Adrenal gland (tissue), 19 donors: ENCODE measurements at places on chromosomes 3 and 15. TPM values are rescaled to one million over a fixed set of nuclear protein-coding genes. Genes with fewer than 3 reads are reported as not detected.

DNA sequence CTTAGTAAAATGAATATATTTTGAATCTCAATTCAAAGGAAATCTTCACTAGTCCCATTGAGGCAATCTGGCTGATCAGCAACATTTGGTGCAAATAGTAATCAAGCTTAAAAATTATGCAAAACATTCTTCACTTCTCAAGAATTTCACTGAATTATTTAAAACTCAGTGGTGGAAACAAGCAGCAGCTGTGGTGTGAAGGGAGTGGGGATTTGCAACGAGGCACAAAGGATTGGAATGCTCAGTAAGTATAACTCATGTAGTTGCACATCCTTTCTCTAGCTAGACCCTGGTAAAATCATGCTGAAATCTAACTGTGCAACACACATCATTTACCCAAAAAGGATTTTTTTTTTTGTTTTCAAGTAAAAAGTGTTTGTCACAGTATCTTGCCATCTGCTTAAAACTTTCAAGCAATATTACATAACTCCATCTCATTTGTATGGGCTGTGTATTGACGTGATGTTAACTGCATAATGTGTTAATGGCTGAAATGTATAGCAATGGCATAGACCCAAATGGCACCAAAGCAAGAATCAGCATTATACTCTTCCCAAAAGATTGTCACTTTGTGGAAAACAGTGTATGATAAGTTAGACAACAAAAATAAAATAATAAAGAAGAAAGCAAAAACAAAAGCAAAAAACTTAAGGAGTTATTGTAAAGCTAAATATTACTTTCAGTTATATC, 816.6 kb downstream of the EPHA3 start:
- no peak overlapping the region for H3K27ac ChIP-seq
- H3K36me3 ChIP-seq = no peaks in the 10 kb centered on the region
- no peaks in the 10 kb centered on the region for H3K4me1 ChIP-seq
- no peak for DNase-seq
- no peak overlapping the region for H3K4me3 ChIP-seq

DNA sequence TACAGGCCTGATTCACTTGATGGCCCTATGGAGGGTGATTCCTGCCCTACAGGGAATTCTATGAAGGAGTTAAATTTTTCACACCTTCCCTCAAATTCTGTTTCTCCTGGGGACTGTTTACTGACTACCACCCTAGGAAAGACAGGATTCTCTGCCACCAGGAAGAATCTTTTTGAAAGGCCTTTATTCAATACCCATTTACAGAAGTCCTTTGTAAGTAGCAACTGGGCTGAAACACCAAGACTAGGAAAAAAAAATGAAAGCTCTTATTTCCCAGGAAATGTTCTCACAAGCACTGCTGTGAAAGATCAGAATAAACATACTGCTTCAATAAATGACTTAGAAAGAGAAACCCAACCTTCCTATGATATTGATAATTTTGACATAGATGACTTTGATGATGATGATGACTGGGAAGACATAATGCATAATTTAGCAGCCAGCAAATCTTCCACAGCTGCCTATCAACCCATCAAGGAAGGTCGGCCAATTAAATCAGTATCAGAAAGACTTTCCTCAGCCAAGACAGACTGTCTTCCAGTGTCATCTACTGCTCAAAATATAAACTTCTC, 43.6 kb downstream of the BLM start:
- H3K4me1 ChIP-seq = peaks cover 6% of the 10 kb centered on the region
- no peaks in the 10 kb centered on the region for H3K27me3 ChIP-seq
- DNase-seq = no peak
- no peak overlapping the region for H3K4me3 ChIP-seq
- H3K36me3 ChIP-seq = no peaks in the 10 kb centered on the region

GRCh38 chr15:42154212-42154941, 2.1 kb downstream of the PLA2G4F start:
- no peak for DNase-seq
- peaks cover 8% of the 10 kb centered on the region for H3K4me1 ChIP-seq
- H3K27ac ChIP-seq = no peak overlapping the region
- no peaks in the 10 kb centered on the region for H3K27me3 ChIP-seq
- H3K4me3 ChIP-seq = no peak overlapping the region

GRCh38 chr15:86373147-86373546, 293.5 kb downstream of the AGBL1 start:
- H3K4me3 ChIP-seq = no peak overlapping the region
- H3K4me1 ChIP-seq = no peaks in the 10 kb centered on the region
- no peak overlapping the region for H3K27ac ChIP-seq

- H3K4me1 ChIP-seq = no peaks in the 10 kb centered on the region
- no peaks in the 10 kb centered on the region for H3K27me3 ChIP-seq
- no peaks in the 10 kb centered on the region for H3K36me3 ChIP-seq
- H3K4me3 ChIP-seq = no peak overlapping the region
Observed at GRCh38 chr15:72809329-72809728, 25.8 kb upstream of the ADPGK start.

The SYNPR gene
- not detected for total RNA-seq
